Inflammatory macrophage treated with lipopolysaccharide for 4 hours (primary cell): ENCODE measurements at places on chromosomes 3 and 15.
A peak's percentile ranks its signal among the peaks of the same experiment; 100 is the strongest.

DNA sequence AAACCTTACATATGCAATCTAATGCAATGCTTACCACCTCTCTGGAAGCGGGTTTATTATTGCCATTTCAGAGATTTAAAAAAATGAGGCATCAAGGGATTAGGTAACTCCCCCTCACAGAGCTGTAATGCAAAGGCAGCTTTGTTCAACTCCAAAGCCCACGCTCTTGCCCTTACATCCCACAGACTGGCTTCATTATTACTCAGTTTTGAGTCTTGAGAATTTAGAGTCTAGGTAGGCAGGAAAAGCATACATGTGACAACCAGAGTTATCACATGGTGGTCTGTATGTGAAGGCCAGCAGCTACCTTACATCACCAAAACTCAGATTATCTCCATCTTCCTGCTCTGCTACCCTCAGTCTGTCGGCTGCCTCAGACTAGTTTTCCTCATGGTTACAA is 326.9 kb downstream of the UACA start:
- DNase-seq = no peak

- DNase-seq = no peak
Observed at GRCh38 chr3:57726397-57726796, 29.7 kb upstream of the SLMAP start.

DNA sequence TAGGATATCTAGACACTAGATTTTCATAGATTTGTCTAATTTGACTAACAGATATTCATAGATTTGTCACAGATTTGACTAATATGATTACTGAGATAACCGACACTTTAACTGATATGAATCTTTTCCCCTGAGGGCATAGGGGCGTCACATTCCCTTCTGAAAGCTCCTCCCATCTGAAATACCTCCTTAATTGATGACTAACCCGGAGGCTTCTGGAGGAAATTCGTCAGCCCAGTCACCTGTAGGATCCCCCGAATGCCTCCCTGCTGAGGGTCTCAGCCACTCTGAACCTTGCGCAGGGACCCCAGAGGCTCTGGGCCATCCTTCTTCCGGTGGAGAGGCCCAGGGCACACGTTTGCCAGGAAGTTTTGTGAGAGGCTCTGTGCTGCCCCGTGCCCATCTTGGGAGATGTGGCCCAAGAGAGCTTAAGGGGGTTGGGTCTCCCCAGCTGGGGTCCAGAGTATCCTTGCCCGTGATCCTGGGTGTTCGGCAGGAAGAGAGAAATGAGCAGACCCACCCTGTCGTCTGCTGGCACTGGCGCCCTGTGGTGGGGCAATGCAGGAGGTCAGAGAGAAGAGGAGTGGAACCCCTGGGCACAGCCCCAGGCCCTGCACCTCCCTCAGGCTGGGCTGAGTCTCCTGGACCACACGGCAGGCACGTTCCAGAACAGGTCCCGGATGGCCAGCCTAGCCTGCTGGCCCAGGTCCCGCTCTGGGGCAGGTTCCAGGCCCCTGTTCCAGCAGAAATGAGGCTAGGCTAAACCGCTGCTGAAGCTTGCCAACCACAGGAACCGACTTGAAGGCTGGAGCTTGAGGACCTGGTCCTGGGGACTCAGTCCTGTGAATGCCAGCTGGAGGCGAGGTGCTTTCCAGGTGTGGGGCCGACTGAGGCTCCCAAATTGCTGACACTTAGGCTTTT is 1.7 kb downstream of the PLA2G4D start:
- DNase-seq = no peak

- DNase-seq = no peak
Observed at GRCh38 chr15:43151688-43152087, 18.3 kb downstream of the TMEM62 start.

GRCh38 chr3:71444028-71444860 is 139.3 kb downstream of the FOXP1 start:
- DNase-seq = peak; percentile 87
